ENCODE measurements at places on chromosomes 12 and 14.

DNA sequence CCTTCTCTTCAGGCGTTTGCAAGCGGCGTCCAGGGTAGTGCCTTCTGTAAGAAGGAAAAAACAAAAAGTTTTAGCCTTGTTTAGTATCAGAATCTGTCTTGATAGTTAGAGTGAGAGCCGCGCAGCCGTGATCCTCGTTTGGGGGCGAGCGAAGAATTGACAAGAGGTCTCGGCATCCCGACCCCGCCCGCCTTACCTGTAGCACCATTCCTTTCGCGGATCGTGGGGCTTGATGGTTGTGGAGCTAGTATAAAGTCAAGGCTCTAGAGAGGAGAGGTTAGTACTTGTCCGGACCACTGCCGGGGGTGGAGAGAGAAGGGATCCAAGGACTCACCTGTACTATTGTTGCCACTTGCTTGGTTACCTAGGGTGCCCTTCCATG lies 494 bp downstream of the TMTC3 start:
- DNase-seq, result no peak

- no peak for DNase-seq
Observed at GRCh38 chr14:101191721-101192660, 288.5 kb upstream of the RTL1 start.

- DNase-seq, result no peak
Observed at GRCh38 chr14:58899317-58899713, 261.6 kb downstream of the DACT1 start.

GRCh38 chr14:50106178-50106577 lies 10.2 kb downstream of the VCPKMT start:
- no peak for DNase-seq

Data from NCI-H1930 (cell line).